ENCODE measurements at places on chromosomes 11 and 22.

- no peak for DNase-seq
Measured at GRCh38 chr22:28297504-28297903, 378.4 kb upstream of the PITPNB start.

DNA sequence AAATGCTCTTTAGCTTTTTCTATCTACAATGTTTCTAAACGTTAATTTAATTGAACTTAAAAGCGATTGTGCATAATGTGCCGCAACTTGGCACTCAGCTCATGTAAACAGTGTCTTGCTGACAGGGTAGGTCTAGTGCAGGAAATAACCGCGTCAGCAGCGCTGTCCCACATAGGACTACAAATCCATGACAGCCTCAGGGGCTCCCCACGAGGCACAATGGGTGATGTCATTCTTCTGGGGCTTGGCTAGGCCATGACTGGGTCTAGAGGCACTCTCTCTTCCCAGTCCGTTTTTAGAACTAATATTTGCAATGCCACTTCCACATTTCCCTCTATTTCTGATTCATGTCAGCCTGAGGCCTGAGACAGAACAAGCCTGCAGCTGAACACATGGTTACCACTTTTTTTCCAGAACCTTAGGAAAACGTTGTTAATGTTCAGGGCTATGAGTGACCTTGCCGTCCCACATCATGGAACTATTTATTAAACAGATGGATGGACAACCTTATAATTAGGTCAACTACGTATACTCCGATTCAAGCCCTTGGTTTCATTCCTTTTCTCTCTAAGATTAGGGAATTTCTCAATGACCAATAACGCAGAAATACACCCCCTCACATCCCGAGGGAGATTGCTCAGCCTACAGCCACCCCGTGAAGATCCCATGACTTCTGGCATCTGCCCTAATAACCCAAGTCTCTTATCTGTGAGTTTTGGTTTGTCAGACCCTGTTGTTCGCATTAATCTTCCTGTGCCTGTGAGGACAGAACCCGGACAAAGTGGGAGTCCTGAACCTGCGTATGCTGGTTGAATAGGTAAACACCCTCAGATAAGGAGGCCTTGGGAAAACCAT, 19.4 kb upstream of the SNX32 start:
- DNase-seq = no peak

DNA sequence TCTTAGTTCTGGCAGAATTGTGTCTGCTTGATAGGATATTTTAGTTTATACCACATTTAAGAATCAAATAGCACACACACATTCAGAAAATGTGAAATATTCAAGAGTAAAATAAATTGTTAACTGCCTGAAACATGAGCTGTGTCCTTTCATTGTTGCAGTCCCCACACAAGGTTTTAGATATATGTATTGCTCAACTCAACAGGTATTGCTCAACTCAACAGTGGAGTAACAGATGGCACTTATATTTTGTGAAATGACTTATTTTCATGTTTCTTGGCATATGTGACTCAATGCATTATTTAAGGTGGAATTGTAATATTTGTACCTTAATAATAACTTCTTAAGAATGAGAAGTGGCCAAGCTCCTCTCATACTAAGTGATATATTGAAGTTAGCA, 760.3 kb downstream of the CNTN5 start:
- DNase-seq = no peak

DNA sequence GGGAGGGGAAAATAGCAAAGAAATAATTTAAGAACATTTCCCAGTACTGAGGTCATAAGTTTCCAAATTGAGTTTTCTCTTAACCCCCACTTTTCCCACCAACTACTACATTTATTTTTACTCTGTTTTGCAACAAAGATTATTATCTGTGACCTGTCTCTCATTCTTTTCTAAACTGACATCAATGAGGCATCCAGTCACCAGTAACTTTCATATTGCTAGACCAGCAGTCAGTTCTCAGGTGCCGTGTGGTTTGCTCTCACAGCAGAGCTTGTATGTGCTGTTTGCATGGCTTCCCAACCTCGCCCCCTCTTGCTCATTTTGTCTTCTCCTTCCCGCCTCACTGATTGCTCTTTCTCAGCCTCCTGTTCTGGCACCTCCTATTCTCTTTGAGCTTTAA, 1091.3 kb downstream of the TBC1D22A start:
- DNase-seq = no peak

DNA sequence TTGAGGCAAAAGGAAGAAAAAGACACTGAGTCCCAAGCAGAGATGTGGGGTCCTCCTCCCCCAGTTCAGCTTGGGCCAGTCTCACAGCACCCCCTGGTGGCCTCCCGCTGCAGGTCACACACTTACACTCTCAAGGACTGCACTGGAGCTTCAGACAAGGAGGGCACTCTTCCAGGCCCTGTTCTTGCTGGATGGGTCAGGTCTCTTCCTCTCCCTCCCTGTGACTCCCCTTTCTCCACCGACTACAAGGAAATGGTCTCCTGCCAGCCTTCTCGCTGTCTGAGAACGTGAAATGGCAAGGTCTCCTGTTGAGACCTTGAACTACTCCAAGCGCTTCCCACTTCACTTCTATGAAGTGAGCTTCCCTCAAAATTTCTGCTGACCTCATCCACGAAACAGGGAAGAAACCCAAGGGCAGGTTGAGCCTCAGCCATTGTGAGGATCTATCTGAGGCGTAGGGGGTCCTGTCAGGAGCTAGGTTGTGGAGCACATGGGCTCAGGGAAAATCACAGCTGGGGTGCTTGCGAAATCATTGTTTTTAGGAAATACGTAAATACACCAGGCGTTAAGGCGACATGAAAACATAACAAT, 11.2 kb upstream of the IGLL1 start:
- DNase-seq = peak; percentile 69

- DNase-seq = no peak
Measured at GRCh38 chr22:27259433-27259832, 542.1 kb downstream of the MN1 start.

DNA sequence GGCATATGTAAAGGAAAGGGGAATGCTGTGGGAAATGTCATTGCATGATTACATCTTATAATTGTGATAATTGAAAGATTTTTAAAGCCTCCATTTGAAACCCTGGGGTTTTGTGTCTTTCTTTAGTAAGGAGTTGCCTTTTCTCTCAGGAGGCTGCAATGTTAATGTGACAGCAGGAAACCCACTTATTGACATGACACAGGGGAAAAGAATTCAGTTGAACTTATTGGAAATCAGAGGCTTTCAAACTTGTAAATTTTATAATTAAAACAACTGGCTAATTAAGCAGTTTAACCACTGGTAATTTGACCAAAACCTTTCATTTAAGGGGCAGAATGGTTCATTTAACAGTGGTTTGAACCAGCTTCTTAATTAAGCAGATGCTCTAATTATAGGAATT, 31.2 kb downstream of the MRPL48 start:
- DNase-seq = no peak

GRCh38 chr11:16365581-16366228, 9.4 kb upstream of the SOX6 start:
- no peak for DNase-seq

DNA sequence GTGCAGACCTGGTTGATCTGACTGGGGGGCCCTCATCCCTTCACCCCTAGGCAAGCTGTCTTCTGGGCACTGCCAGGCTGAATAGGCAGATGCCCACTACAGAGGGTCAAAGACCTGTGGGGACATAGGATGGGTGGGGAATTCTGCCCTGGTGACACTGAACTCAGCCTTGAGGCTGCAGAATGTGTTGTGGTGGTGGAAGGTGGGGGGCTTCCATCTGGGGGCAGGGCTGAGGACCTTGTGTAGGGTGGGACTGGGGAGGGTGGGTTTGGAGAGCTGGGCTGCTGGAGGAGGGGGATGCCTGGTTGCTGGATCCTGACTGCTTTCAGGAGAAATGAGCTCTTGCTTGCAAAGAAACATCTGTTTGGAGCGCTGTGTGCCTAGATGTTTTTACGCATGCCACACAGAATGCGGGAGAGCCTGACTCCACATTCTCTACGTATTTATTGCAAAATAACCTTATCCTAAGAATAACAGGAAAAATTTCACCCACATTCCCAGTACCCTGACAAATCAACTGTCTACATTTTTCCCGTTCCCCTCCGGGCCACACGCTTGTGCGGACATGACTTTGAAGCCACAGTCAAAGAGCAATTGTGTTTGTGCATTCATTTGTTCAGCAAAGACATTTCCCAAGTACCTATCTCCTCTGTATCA, 18.3 kb downstream of the SMIM38 start:
- no peak for DNase-seq

- DNase-seq = no peak
Measured at GRCh38 chr22:26985931-26986782, 328.8 kb downstream of the MIAT start.

DNA sequence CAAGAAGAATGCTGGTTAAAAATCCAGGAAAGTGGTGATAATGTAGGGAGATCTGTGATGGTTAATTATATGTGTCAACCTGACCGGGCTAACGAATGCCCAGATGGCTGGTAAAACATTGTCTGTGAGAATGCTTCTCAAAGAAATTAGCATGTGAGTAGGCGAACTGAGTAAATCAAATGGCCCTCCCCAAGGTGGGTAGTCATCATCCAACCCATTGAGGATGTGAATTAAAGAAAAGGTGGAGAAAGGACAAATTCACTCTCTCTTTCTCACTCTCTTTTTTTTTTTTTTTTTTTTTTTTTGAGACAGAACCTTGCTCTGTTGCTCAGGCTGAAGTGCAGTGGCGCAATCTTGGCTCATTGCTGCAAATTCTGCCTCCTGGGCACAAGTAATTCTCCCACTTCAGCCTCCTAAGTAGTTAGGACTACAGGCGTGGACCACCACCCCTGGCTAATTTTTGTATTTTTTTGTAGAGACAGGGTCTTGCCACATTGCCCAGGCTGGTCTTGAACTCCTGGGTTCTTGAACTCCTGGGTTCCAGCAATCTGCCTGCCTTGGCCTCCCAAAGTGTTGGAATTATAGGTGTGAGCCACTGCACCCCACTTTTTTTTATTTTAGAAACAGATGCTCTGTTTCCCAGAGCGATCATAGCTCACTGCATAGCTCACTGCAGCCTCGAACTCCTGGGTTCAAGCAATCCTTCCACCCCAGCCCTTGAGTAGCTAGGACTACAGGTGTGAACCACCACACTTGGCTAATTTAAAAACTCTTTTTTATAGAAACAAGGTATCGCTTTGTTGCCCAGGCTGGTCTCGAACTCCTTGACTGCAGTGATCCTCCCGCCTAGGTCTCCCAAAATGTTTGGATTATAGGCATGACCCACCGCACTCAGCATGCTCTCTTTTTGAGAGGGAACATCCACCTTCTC, 22.0 kb upstream of the P2RY6 start:
- no peak for DNase-seq

- DNase-seq = no peak
Measured at GRCh38 chr11:1450949-1451710, 35.4 kb downstream of the MOB2 start.

DNA sequence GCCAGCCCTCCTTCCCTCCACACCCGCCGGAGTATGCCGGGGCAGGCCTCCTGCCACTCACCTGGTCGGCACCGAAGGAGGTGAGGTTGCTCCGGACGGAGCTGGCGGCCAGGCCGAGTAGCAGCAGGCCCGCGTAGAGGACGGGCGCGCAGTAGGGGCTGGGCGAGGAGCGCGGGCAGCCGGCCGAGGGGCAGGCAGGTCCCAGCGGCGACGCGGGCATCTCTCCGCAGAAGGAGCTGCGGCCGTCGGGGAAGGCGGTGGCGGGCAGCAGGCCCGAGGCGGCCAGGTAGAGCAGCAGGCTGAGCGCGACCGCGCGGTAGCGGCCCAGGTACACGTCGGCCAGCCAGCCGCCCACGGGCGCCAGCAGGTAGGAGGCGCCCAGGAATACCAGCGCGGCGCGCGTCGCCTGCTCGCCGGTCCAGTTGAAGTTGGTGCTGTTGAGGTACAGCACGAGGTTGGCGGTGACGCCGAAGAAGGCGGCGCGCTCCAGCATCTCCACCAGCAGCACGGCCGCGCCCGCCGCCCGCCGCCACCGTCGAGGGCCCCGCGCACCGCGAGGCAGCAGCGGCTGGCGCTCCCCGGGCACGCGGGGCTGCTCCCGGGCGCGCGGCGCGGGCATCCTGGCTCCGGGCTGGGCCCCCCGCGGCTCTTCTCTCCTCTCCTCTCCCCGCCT, 907 bp downstream of the SLC15A3 start:
- DNase-seq = peak; percentile 30

GRCh38 chr11:27122001-27122400, 81.4 kb downstream of the BBOX1 start:
- DNase-seq = no peak

DNA sequence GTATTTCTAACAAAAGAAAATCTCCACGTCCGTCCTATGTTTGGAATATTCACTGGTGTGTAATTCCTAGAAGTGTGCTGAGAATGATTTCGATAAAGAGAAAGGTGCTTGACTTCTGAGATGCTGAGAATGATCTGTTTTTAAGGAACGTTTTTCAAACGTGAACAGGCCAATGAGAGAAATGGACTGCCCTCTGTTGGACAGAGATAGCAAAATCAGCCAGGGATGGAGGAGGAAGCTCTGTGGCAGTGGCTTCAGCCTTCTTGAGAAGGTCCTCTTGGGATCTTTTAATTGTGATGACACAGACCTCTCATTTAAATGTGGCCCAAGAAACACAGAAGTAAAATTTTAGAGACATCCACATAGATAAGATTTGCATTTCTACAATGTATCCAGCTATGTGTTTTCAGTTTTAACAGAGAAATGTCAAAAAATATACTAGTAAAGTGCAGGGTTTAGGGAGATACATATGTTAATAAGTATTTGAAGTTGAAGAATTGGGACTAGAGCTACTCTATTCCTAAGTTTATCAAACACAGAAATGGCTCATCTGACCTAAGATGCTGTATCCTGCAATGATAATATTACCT, 84.0 kb upstream of the RCN1 start:
- peak; percentile 12 for DNase-seq

- no peak for DNase-seq
Measured at GRCh38 chr11:27616711-27617110, 83.5 kb downstream of the BDNF start.

- DNase-seq = no peak
Measured at GRCh38 chr22:17370026-17370765, 936 bp downstream of the CECR2 start.

GRCh38 chr11:24422376-24422775, 74.5 kb upstream of the LUZP2 start:
- no peak for DNase-seq

DNA sequence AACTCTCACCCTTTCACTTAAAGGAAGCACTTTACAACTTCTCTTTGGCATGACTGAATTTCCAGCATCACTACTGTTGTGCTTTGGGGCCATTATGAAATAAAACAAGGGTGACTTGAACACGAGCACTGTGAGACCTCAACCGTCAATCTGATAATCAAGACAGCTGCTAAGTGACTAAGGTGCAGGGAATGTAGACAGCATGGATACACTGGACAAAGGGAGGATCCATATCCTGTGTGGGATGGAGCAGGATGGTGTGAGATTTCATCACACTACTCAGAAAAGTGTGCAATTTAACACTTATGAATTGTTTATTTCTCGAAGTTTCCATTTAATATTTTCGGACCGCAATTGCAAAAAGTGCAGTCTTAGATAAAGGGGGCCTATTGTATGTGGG, 16.1 kb upstream of the EXPH5 start:
- DNase-seq = no peak
